ENCODE measurements at places on chromosomes 5 and 9. TPM values are rescaled to one million over a fixed set of nuclear protein-coding genes. Genes with fewer than 3 reads are reported as not detected.

The SOX30 gene
- total RNA-seq = not detected

The HTR1A gene
- total RNA-seq = not detected

The TOPORS gene
- 27.1 TPM for total RNA-seq

The CLIC3 gene
- 2.2 TPM for total RNA-seq

The VLDLR gene
- total RNA-seq = 16.0 TPM

The PCDHA4 gene
- total RNA-seq = 0.66 TPM

The UNC13B gene
- 28.8 TPM for total RNA-seq

The ANKRD20A1 gene
- 1.3 TPM for total RNA-seq

The PCDHGC5 gene
- 1.8 TPM for total RNA-seq

The TEX48 gene
- total RNA-seq = not detected

The LRRC26 gene
- not detected for total RNA-seq

Data from subcutaneous adipose tissue (tissue), 4 donors.